ENCODE measurements at places on chromosomes 11 and 22.

- DNase-seq: no peak
Measured at GRCh38 chr11:41237382-41237781, 222.1 kb downstream of the LRRC4C start.

GRCh38 chr11:126163074-126163700 lies 48.3 kb downstream of the RPUSD4 start:
- no peak for DNase-seq

GRCh38 chr11:33980897-33981296 lies 70.6 kb upstream of the CAPRIN1 start:
- DNase-seq: no peak

- DNase-seq: no peak
Measured at GRCh38 chr11:10803676-10804075, 5.0 kb downstream of the EIF4G2 start.

GRCh38 chr11:128465946-128466705 lies 121.2 kb downstream of the ETS1 start:
- no peak for DNase-seq

GRCh38 chr22:24006207-24006913 lies 1.1 kb upstream of the GSTT4 start:
- no peak for DNase-seq

GRCh38 chr22:17874231-17874905 lies 100.1 kb upstream of the BID start:
- no peak for DNase-seq

GRCh38 chr11:32775908-32776307 lies 18.6 kb downstream of the CCDC73 start:
- DNase-seq: no peak

DNA sequence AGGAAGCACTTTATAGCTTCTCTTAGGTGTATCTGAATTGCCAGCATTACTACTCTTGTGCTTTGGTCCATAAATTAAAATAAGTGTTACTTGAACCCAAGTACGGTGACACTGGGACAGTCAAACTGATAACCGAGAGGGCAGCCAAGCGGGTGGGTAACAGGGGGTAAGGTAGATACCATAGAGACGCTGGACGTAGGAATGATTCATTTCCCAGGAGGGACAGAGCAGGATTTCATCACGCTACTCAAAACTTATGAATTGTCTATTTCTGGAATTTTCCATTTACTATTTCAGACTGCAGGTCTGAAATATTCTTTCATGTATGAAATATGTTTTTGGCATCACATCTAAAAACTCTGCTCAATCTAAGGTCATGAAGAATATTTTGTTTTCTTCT lies 14.8 kb upstream of the SPATA19 start:
- no peak for DNase-seq

- DNase-seq: no peak
Measured at GRCh38 chr11:44763121-44763820, 36.5 kb downstream of the TSPAN18 start.

DNA sequence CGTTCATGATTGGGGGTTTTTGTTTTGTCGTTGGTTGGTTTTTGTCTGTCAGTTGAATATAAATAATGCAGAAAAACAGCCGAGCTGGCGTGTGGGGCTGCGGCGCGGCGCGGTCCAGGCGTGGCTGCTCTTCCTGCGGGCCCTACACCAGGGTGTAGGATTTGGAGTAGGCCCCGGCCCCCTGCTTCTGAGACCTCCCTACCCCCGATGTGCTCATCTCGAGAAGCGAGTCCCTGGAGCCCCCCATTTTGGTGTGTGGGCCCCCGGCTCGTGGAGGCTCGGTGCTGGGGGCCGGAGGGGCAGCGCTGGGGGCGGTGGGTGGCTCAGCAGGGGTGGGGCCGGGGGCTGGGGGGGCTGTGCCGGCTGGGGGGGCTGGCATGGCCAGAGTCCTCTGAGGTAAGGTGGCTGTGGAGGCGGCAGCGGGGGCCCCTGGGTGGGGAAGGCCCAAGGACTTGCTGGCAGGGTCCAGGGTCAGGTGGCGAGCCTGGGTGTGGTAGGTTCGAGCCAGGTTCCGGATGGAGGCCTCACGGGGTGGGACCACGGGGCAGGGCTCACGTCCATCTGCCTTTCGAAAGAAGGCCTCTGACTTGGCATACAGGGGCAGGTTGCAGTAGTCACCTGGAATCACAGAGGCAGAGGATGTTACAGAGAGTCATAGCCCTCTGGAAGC lies 100.7 kb downstream of the CEP164 start:
- DNase-seq: no peak

GRCh38 chr22:35617137-35617755 lies at the start of gene MB:
TSS of gene MB (minus strand) at chr22:35617329. CDS start at chr22:35617257, 72 bp downstream.
- no peak for DNase-seq

- DNase-seq: no peak
Measured at GRCh38 chr22:46620588-46621242, 529 bp downstream of the GRAMD4 start.

- DNase-seq: no peak
Measured at GRCh38 chr22:22144858-22145257, 99.7 kb upstream of the VPREB1 start.

DNA sequence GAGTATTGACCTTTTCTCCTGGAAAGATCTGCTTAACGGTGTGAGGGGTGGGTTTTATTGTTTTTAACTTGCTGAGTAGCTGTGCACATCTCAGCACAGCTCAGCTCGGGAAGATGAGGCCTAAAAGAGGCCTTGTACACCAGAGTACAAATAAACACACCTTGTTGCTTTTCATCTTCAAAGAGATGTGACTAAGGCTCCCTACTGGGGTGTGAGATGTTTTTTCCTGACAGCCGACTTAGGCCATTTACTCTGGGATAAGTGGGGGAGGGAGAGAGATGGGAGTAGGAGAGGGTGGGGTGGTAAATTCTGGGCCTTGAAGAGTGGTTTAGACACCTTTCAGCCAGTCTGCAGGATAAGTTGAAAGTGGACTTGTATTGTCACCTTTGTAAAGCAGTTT lies 2.9 kb downstream of the LDLRAD3 start:
- no peak for DNase-seq

- no peak for DNase-seq
Measured at GRCh38 chr11:4006946-4007680, 87.5 kb upstream of the RRM1 start.

- DNase-seq: no peak
Measured at GRCh38 chr11:2451336-2451735, 6.5 kb downstream of the KCNQ1 start.

DNA sequence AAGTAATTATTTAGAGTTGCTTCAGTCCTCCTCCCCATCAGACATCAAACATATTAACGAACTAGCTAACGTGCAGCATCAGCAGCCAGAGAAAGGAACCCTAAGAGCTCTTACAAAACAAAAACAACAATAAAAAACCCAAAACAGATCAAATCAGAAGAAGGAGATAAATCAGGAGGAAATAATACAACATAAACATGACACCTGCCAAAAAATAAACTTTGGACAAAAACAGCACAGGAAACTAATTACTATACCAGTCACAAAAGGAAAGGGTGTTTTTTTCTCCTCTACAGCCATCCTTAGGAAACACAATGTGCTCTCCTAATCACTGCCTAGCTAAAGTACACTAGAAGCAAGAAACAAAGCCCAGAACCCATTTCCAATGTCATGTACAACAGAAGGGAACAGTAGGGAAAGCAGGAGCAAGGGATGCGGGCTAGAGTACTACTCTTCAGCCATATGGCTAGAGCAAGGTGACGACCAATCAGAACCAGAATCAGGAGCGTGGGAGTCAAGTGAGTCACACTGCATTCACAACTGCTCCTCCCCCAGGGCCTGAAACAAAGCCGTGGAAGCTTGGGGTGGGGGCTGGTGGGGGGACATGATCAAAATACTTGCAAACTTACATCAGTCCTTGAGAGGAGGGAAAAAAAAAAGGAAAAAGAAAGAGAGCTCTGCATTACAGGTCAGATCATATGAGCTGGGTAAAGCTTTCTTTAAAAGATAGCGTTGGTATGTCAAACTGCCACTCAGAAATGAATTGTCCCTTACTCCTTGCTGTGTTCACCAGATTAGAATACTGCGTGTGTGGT lies 60.4 kb downstream of the LARGE2 start:
- no peak for DNase-seq

- no peak for DNase-seq
Measured at GRCh38 chr22:44407171-44407986, 90.7 kb downstream of the RTL6 start.

DNA sequence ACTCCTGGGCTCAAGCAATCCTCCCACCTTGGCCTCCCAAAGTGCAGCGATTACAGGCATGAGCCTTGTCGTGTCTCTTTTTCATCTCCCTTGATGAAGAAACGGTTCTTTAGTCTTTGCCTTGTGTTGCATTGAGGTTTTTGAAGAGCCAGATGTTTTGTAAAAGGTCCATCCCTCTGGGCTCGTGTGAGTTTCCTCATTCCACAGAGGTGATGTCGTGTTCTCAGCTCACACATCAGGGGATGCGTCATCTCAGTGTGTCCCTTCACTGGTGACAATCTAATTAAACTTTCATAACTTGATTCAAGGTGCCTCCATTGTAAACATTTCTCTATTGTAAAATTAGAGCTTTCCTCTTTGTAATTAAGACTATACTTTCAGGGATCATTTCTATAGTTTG lies 29.7 kb upstream of the TEF start:
- DNase-seq: no peak

DNA sequence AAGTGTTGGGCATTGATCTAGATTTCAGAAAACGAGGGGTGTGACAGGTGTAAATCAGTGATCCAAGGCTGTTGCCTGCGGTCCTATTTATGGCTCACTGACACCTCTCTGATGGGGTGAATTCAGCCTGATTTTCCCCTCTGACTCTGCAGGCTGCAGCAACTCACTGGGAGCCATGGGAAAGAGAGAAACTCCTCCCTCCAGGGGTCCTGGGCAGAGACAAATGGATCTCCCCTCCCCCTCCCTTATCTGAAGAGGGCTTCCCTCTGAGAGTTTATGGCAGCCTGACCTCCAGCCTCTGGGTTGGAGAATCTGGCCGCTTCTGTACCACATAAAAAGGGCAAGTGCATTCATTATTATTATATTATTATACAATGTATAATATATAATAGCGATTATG lies 1.8 kb upstream of the PKNOX2 start:
- DNase-seq: no peak

GRCh38 chr11:60095477-60096120 lies 7.1 kb downstream of the MS4A2 start:
- DNase-seq: no peak

GRCh38 chr22:39109361-39109760 lies 12.3 kb downstream of the APOBEC3H start:
- DNase-seq: no peak

- DNase-seq: no peak
Measured at GRCh38 chr22:39208013-39208680, 36.6 kb downstream of the PDGFB start.

DNA sequence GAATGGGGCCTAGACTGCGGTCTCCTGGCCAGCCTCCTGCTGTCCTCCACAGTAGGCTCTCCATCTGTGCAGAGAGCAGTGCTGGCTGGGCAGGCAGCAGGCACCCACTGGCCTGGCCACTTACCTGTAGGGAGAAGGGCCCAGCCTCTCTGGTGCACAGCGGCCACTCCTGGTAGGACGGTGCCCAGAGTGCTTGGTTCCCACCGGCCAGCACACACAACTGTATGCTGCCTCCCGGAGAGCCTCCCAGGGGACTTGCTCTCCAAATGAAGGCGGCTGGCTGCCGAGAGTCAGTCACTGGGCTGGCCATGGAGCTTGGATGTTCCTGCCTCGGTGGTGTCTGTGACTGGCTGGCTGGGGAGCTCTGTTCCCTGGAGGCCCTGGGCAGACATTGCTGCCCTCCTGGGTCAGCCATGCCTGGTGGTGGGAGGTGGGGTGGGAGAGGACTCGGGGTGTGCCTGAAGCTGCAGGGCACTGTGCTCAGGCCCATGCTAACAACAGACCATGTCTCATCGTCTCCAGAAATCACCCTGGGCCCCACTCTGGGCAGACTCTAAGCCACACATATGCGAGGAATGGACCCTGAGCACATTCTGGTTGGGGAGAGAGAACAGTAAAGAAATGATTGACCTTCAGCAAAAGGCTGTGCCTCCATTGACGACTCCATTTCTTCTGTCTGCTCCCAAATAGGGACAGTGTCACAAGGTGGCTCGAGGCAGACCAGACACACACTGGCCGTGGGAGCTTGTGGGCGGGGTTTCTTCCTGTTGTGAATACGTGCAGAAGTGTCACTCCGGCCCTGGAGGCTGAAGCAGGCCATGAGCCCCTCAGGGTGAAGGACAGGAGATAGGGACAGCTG lies 350.8 kb downstream of the TBC1D22A start:
- DNase-seq: no peak

- no peak for DNase-seq
Measured at GRCh38 chr11:111981270-111981669, 43.9 kb upstream of the DLAT start.

DNA sequence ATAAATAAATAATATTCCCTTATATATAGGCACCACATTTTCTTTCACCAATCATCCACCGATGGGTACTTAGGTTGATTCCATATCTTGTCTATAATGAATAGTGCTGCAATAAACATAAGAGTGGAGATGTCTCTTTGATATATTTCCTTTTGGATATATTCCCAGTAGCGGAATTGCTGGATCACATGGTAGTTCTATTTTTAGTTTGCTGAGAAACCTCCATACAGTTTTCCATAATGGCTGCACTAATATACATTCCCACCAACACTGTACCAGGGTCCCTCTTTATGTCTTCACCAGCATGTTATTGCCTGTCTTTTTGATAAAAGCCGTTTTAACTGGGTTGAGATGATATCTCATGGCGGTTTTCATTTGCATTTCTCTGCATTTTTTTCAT lies 23.6 kb downstream of the PAMR1 start:
- DNase-seq: no peak

- no peak for DNase-seq
Measured at GRCh38 chr11:35114906-35115687, 23.9 kb upstream of the CD44 start.

GRCh38 chr11:72352859-72353551 lies 81.3 kb downstream of the CLPB start:
- DNase-seq: no peak

- no peak for DNase-seq
Measured at GRCh38 chr22:28900379-28900925, 17.1 kb downstream of the ZNRF3 start.

DNA sequence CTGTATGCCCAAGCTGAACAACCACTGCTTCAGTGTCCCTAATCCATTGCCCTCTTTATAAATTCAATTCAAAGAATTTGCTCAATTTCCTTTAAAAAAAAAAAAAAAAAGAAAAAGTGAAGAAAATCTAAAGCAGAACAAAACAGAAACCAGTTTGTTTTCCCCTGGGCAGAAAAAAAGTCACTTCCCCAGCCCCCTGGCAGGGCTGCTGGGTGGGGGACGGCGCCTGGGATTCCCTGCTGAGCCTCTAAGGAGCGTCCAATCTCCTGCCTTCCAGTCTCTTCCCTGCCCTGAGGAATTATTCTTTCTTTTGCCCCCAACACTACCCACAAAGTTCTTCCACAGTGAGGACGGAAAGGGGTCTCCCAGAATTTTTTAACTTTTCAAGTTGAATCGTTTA lies 23.9 kb downstream of the DKK3 start:
- DNase-seq: no peak

DNA sequence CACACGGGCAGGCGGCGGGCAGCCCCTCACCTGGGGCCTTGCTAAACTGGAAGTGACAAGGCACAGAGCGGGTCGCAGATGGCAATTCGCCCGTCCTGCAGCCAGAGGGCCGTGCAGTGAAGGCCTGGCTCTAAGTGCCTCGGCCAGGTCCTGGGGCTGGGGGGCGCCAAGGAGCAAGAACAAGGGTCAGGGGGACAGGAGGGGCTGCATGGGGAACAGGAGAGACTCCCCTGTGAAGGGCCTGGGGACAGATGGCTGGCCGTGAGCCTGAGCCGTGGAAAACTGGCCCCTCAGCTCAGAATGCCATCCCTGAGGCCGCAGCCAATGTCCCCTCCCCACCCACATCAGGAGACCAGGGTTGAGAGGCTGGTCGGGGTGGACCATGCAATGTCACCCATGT lies 60.0 kb downstream of the RTL6 start:
- DNase-seq: no peak

All from T-helper 9 cell (primary cell).